ENCODE measurements at places on chromosomes 6 and 20. TPM values are rescaled to one million over a fixed set of nuclear protein-coding genes. Genes with fewer than 3 reads are reported as not detected.
A peak's percentile ranks its signal among the peaks of the same experiment; 100 is the strongest.

- H3K4me3 ChIP-seq = peak within 1 kb of the TSS; percentile 41
- H3K27ac ChIP-seq = no peak within 1 kb of the TSS
- no peak for DNase-seq
- H3K27me3 ChIP-seq = peaks cover 51% of the 10 kb centered on the region
Observed at GRCh38 chr6:170290296-170291128, at the start of gene DLL1. DLL1 (minus strand) TSS chr6:170291078; CDS start chr6:170290139, 939 bp downstream.

CLDN20 gene
- not detected for total RNA-seq

- peak; percentile 82 for DNase-seq
- H3K4me3 ChIP-seq = peak within 1 kb of the TSS; percentile 88
- no peaks in the 10 kb centered on the region for H3K27me3 ChIP-seq
- peaks cover 13% of the 10 kb centered on the region for H3K4me1 ChIP-seq
Observed at GRCh38 chr20:25623736-25624499, at the start of gene NANP. NANP (minus strand) TSS chr20:25624014; CDS start chr20:25623948, 66 bp downstream.

DNA sequence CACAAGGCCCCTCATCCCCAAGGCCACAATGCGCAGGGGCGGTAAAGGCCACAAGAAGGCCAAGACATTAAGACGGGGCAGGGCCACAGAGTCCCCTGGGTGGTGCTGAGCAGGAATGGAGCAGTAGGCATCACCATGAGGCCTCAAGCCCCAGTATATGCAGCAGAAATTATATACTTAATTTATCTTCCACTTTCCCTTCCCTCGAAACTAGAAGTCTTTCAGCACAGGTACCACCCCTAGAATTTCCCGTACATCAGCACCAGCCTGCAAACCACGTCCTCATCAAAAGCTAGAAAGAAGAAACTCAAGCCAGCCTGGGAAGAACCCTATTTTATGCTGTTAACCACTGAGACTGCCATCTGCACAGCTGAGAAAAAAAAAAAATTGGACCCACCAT is 89.4 kb downstream of the PLG start:
- DNase-seq = no peak
- no peaks in the 10 kb centered on the region for H3K36me3 ChIP-seq
- H3K27ac ChIP-seq = no peak overlapping the region
- no peak overlapping the region for H3K4me3 ChIP-seq

DNA sequence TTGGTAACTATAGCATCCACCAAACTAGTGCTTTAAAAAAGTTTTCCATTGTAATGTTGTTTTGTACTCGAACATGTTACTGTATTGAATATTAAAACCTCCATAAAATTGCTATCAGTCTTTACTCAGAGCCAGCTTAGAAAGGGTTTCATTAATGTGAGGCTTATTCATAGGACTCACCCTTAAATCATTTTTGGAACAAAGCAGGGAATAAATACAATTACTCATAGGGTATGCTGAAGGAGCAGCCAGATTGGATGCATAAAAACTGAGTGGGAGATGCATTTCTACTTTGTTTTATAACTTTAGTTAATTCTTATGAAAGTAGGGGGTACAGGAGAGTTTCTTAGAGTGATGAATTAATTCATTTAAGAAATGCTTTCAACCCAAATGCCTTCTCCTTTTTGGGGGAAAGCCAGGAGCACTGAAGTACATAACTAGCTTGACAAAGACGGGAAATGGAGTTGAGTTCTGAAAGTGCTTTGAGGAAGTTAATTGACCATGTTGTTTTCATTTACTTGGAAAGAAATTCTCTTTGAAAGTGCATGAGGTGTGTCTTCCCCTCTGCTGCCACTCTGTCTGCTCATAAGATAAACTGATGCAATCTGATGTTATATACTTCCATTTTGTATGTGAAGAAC is 90.3 kb downstream of the RNF144B start:
- H3K36me3 ChIP-seq = no peaks in the 10 kb centered on the region
- H3K4me1 ChIP-seq = no peaks in the 10 kb centered on the region
- no peaks in the 10 kb centered on the region for H3K27me3 ChIP-seq

UQCC2 gene
- total RNA-seq = 157 TPM

RAET1G gene
- total RNA-seq = not detected

GRCh38 chr6:123089226-123089625 is 93.2 kb downstream of the CLVS2 start:
- no peaks in the 10 kb centered on the region for H3K4me1 ChIP-seq
- H3K36me3 ChIP-seq = no peaks in the 10 kb centered on the region
- no peak for DNase-seq
- H3K27ac ChIP-seq = no peak overlapping the region

DNA sequence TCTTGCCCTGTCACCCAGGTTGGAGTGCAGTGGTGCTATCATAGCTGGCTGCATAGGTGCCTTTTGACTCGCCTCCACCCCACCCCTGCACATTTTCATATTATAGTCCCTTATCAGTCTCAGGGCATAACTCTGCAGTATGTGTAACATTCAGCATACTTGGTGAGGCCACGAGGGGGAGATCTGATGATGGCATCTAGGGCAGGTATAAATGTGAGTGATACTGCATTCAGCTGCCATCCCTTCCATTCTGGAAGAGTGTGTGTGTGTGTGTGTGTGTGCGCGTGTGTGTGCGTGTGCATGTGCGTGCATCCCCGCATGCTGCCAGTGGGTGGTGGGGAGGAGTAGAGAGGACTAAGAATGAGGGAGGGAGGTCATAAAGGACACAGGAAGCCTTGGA is 81.4 kb downstream of the JARID2 start:
- no peak overlapping the region for H3K4me3 ChIP-seq
- DNase-seq = no peak
- H3K27ac ChIP-seq = no peak overlapping the region
- peaks cover 57% of the 10 kb centered on the region for H3K4me1 ChIP-seq

ALDH8A1 gene
- total RNA-seq = 0.85 TPM
